ENCODE measurements at places on chromosomes 11 and 22.
A peak's percentile ranks its signal among the peaks of the same experiment; 100 is the strongest.

GRCh38 chr11:114622858-114623257, 27.3 kb upstream of the NXPE4 start:
- DNase-seq, result no peak

DNA sequence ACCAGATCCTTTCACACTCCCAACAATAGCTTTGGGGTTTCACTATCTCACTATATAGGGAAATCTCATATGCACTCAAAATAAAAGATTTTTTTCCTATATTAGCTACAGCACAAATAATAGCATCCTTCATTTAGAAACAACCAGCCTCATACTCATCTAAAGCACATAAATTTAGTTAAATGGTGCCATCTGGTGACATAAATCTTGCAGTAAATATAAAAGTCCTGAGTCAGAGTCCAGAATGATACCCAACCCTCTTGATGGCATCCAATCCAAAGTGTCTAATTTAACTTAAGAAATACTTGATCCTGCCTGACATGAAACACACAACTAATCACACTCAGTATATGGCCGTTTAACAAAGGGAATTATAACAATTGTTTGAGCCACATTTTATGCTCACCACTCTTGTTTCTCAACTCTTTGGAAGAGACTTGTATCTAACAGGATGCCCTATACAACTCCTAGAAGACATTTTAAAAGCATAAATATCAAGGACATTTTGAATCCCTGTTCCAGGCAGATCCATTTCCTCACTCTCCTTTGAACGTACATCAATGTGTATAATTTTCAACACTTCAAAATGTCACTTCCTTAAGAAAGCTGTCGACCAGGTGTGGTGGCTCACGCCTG, 36.2 kb downstream of the DLG2 start:
- peak; percentile 7 for DNase-seq

GRCh38 chr11:101323997-101324396, 194.4 kb upstream of the PGR start:
- DNase-seq, result no peak

DNA sequence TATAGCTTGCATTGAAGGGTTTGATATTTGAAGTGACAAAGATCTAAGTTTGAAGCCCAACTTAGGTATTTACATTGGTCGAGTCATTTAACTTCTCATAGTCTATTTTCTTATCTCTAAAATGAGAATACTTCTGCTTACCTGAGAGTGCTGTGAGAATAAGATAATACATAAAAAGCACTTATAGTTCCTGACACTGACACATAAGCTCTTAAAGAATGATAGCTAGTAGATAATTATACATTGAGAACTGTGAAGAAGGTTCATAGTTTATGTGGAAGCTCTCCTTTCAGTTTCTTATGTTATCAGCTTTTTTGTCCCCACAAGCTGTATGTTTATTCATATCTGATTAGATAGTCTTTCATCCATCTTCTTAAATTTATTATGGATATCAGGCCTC, 4.8 kb downstream of the PPME1 start:
- DNase-seq, result no peak

GRCh38 chr11:110859240-110859840, 147.1 kb upstream of the ARHGAP20 start:
- no peak for DNase-seq

GRCh38 chr11:2002807-2003206, 5.2 kb upstream of the H19 start:
- DNase-seq, result no peak

DNA sequence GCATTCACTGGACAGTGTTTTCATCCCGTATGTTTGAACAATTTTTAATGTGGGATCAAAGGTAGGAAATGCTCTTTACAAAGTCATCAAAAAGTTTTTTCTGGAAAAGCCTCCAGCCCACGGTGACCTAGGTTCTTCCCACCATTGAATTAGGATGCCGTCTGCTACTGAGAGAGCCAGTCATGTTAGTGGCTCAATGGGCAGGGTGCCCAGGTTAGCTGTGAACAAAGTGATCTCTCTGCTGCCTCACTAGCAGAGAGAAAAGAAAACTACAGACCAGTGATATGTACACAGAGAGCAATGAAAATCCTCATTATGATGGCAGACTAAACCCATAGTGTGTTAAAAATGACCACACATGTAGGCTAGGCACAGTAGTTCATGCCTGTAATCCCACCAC, 32.4 kb downstream of the KCNQ1 start:
- DNase-seq, result no peak

DNA sequence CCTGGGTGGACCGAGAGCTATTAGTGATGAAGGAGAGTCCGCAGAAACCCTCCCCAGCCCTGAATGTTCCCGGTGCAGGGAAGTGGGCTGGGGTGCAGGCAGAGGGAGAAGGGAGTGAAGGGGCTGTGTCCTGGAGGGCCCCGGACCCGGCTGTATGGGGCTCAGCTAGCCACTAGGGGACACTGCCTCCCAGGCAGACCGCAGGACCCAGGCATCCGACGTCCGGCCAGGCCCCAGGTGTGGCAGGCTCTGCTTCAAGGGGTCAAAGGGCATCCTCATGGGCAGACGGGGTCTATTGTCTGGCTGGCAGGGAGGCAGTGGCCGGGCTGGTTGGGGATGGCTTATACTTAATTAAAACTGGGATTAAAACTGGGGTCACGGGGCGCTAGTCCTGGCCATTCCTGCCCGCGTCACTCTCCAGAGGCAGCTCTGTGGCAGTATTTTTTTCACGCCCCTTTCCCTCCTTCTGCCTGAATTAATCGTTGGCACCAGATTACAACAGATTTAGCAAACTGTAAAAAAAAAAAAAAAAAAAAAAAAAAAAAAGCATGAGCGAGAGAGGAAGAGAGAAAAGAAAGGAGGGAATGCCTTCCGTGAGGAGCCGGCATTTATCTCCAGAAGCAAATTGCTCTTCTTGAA, 5.1 kb downstream of the FLRT1 start:
- peak; percentile 81 for DNase-seq

- DNase-seq, result no peak
Observed at GRCh38 chr11:129995163-129995562, 7.5 kb downstream of the PRDM10 start.

- DNase-seq, result no peak
Observed at GRCh38 chr11:126421271-126421671, 65.8 kb downstream of the ST3GAL4 start.

DNA sequence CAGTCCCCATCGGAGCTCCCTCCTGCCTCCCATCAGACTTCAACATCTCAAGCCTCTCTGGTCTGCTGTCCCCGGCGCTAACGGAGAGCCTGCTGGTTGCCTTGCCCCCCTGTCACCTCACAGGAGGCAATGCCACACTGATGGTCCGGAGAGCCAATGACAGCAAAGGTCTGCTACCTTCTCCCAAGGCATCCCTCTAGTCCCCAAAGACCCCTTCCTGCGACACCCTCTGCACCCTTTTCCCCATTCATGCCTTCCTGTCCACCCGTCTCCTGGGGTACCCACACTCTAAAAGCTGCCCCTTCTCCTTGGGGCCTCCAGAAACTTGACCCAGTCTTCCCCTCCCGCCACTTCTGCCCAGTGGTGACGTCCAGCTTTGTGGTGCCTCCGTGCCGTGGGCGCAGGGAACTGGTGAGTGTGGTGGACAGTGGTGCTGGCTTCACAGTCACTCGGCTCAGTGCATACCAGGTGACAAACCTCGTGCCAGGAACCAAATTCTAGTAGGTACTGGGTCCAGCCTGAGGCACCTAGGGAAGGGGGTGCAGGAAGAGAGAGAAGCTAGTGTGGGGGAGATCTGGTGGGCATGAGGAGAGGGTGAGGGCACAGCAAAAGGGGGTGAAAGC, 860 bp downstream of the UPK2 start:
- no peak for DNase-seq

GRCh38 chr22:49192180-49192856, 635.4 kb downstream of the BRD1 start:
- no peak for DNase-seq

DNA sequence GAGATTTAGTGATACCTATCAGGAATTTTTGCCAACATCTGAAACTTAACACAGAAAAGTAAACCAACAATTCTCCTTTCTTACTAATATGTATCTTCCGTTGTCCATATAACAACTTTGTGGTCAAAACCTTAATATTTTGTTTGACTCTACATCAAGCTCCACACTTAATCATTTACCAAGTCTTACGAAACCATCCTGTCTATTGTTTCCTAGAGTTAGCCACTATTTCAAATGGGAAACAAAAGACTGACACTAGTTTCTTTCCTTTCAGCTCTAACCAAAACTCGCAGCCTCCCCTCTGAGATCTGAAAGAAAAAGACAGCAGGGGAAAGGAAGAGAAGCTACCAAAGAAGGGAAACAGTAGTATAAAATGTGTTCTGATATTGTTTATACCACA, 26.5 kb upstream of the PRDM10 start:
- DNase-seq, result no peak

GRCh38 chr22:31754813-31755212, 994 bp downstream of the DEPDC5 start:
- no peak for DNase-seq

Measured in SK-N-SH (cell line).